8988T (cell line): ENCODE measurements at places on chromosomes 1 and 21.

GRCh38 chr1:21636029-21636428, 33.1 kb downstream of the RAP1GAP start:
- DNase-seq = no peak

DNA sequence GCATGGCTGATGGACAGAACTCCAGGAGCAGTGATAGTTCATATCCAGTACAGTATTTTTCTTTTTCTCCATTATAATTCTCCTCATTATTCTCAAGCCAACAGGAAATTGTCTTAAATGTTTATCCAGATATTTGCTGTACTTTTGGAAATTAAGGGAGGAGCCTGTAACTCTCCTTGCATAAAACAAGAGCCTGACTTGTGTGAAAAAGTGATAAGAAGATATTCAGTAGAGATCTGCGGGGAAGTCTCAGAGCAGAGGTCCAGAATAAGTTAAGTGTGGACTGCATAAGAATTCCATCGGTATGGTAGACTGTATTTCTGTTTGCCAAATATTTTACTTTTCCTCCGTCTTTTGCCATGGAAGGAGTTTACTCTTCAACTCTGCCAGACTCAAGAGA, 70.2 kb downstream of the BACH1 start:
- DNase-seq = no peak

- DNase-seq = no peak
Observed at GRCh38 chr1:110258734-110259133, 48.6 kb downstream of the KCNC4 start.

DNA sequence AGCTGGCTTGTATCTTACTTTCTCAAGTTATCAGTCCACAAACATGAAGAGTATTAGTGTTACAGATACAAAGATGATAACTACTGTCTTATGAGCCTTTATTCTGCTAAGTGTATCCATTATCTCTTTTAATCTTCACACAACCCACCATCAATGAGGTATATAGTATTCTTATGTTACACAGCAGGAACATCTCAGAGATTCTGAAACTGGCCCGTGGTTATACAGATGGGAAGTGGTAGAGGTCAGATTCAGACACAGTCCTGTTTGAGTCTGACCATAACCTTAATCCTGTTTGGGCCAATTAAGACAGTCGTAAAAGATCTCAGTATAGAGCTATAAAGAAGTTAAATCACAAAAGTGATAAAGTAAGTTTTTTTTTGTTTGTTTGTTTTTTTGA, 5.1 kb upstream of the TMEM269 start:
- no peak for DNase-seq

GRCh38 chr1:202018468-202019234, 8.3 kb downstream of the ELF3 start:
- DNase-seq = no peak

DNA sequence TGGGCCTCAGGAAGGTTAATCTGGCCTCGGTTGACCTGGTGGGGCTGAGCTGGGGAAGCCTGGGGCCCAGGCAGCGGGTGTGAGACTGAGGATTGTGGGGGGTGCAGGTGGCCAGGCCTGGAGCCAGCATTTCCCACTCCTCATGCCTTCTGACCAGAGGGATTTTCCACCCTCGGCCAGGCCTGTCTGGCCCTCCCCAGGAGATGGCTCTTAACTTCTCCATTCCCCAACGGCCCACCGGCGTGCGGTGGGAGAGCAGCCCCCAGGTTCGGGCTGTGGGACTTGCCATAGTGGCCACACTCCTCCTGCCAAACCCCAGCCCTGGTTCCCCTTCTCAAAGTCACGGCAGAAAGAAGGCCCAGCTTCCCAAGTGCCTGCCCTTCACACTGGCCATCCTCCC, 126.5 kb upstream of the RUNX3 start:
- DNase-seq = no peak
